ENCODE measurements at places on chromosomes 6 and 20.

GRCh38 chr20:33463332-33464101 lies 20.0 kb upstream of the SNTA1 start:
- no peaks in the 10 kb centered on the region for H3K36me3 ChIP-seq
- H3K27me3 ChIP-seq: no peaks in the 10 kb centered on the region
- no peak overlapping the region for H3K4me3 ChIP-seq
- no peaks in the 10 kb centered on the region for H3K4me1 ChIP-seq
- no peak overlapping the region for H3K27ac ChIP-seq

DNA sequence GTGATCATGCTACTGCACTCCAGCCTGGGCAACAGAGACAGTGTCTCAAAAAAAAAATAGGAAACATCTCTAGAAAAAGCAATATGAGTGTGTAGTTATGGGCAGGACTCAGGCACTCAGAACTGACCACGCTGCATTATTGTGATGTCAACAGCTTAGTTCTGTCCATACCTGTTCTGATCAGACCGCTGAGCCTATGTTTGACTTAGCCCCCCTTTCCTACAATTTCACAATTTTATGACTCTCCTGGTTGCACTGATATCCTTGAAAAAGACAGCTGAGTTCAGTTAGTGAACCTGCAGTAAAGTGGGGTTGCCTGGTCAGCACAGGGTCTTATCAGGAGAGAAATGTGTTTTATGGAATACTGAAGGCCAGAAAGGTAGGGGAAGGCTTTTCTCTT lies 37.8 kb upstream of the PRDM1 start:
- no peaks in the 10 kb centered on the region for H3K27me3 ChIP-seq
- no peak overlapping the region for H3K4me3 ChIP-seq

- no peak overlapping the region for H3K27ac ChIP-seq
- no peak for DNase-seq
- H3K4me1 ChIP-seq: no peaks in the 10 kb centered on the region
- no peaks in the 10 kb centered on the region for H3K27me3 ChIP-seq
- no peak overlapping the region for H3K4me3 ChIP-seq
Observed at GRCh38 chr20:16712511-16712947, 17.3 kb upstream of the SNRPB2 start.

DNA sequence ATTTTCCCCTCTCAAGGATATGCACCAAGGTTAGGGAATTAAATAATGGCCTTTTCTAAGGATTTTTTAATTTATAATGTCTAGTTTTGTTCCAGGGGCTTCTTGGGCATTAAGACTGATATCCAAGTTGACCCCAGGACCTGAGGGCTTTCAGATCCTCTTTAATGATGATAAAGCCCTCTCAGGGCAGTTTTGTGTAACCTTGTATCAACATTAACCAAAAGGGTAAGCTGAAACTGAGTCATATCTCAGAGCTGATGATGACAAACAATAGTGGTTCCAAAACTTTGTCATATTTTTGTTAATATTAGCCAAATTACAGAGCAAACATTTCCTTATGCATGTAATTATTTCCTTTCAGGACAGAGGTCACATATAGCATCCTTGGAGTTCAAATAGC lies 309.4 kb upstream of the MAN1A1 start:
- no peaks in the 10 kb centered on the region for H3K36me3 ChIP-seq
- no peaks in the 10 kb centered on the region for H3K27me3 ChIP-seq
- no peak overlapping the region for H3K27ac ChIP-seq
- DNase-seq: no peak
- H3K4me3 ChIP-seq: no peak overlapping the region

- H3K4me1 ChIP-seq: no peaks in the 10 kb centered on the region
- H3K27me3 ChIP-seq: no peaks in the 10 kb centered on the region
- H3K4me3 ChIP-seq: no peak overlapping the region
- no peak overlapping the region for H3K27ac ChIP-seq
- no peak for DNase-seq
- no peaks in the 10 kb centered on the region for H3K36me3 ChIP-seq
Observed at GRCh38 chr6:119791736-119792135, 442.2 kb upstream of the MAN1A1 start.

DNA sequence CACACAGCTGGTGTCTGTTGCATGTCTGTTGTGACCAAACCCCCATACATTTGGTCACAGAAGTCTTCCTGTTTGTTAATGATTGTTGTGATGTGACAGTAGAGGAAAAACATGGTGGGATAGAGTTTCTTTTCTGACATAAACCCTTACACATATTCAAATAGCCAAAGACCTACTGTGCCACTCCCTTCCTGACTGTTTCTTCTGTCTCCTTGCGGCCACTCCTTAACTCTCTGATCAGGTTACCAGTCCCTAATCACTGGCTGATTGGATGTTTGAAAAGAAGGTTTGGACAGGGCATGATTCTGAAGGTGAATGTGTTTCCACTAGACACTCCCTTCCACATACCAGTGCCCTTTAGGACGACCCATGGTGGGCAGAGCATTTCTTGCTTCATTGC lies 101.2 kb downstream of the SCP2D1 start:
- no peaks in the 10 kb centered on the region for H3K27me3 ChIP-seq
- no peak overlapping the region for H3K4me3 ChIP-seq
- no peak overlapping the region for H3K27ac ChIP-seq
- no peak for DNase-seq
- H3K36me3 ChIP-seq: no peaks in the 10 kb centered on the region
- H3K4me1 ChIP-seq: no peaks in the 10 kb centered on the region

- no peak overlapping the region for H3K27ac ChIP-seq
- H3K36me3 ChIP-seq: no peaks in the 10 kb centered on the region
- H3K4me1 ChIP-seq: no peaks in the 10 kb centered on the region
- DNase-seq: no peak
Observed at GRCh38 chr20:38985603-38986170, 23.5 kb downstream of the DHX35 start.

GRCh38 chr20:46396052-46396740 lies 10.2 kb downstream of the ELMO2 start:
- DNase-seq: no peak
- H3K4me1 ChIP-seq: peaks cover 10% of the 10 kb centered on the region
- H3K36me3 ChIP-seq: no peaks in the 10 kb centered on the region
- H3K4me3 ChIP-seq: no peak overlapping the region
- no peaks in the 10 kb centered on the region for H3K27me3 ChIP-seq

DNA sequence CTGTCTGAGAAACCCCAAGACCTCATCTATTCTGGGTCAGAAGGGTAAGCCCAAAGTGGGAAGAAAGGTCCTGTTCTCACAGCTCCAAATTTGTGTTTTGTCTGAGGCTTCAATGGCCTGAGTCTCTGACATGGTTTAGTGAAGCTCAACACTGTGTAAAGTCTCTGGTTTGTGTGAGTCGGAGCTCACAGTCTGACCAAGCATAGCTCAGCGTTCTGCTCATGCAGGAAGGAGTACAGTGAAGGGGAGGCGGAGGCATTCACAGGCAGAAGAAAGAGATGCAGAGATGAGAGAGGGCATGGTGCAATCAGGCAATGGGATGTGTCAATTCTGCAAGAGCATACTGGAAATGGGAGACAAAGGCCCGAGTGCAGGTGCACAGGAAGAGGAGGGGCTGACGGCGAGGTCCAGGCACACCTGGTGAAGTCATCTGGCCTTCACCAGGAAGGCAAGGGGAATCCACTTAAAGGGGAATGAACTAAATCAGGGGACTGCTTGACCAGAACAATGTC lies 463.0 kb upstream of the AGPAT4 start:
- no peaks in the 10 kb centered on the region for H3K36me3 ChIP-seq
- no peak overlapping the region for H3K4me3 ChIP-seq
- no peaks in the 10 kb centered on the region for H3K27me3 ChIP-seq
- no peak for DNase-seq
- H3K4me1 ChIP-seq: no peaks in the 10 kb centered on the region

GRCh38 chr6:1423578-1423977 lies 34.2 kb downstream of the FOXF2 start:
- H3K27me3 ChIP-seq: peaks cover 13% of the 10 kb centered on the region
- no peak overlapping the region for H3K4me3 ChIP-seq
- no peaks in the 10 kb centered on the region for H3K4me1 ChIP-seq
- no peaks in the 10 kb centered on the region for H3K36me3 ChIP-seq

DNA sequence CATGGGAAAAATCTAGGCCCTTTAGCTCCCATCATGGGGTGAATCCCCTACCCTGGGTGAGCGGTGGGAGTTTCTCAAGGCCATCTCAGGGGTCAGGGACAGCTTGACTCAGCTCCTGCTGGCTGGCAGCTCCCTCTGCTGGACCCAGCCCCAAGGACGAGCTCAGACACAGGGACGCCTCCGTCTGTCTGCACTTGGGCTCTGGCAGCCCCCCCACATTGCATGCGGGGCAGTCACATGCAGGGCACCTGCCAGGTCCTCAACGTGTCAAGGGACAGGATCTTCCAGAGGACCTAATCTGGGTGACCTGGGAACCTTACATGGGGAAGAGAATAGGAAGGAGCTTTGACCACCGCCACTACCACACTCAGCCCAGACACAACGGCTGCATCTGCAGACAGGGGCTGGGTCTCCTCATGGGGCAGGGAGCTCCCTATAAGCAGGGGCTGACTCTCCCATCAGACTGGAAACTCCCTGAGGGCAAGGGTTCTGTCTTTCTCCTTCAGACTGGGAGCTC lies 173.4 kb downstream of the MRPL14 start:
- DNase-seq: no peak
- no peaks in the 10 kb centered on the region for H3K36me3 ChIP-seq
- no peak overlapping the region for H3K27ac ChIP-seq
- H3K4me3 ChIP-seq: no peak overlapping the region

DNA sequence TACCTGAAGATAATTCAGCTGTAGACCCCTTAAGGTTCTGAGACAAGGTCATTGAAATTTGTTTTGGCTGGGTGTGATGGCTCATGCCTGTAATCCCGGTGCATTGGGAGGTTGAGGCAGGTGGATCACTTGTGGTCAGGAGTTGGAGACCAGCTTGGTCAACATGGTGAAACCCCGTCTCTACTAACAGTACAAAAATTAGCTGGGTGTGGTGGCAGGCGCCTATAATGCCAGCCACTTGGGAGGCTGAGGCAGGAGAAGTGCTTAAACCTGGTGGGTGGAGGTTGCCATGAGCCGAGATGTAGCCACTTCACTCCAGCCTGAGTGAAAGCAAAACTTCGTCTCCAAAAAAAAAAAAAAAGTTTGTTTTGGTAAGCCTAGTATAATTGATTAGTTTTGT lies 11.0 kb downstream of the SRSF3 start:
- H3K4me1 ChIP-seq: peaks cover 16% of the 10 kb centered on the region
- no peak for DNase-seq
- no peak overlapping the region for H3K27ac ChIP-seq
- no peak overlapping the region for H3K4me3 ChIP-seq
- H3K36me3 ChIP-seq: peaks cover 13% of the 10 kb centered on the region
- H3K27me3 ChIP-seq: no peaks in the 10 kb centered on the region

GRCh38 chr20:50992733-50993457 lies 30.0 kb downstream of the KCNG1 start:
- no peaks in the 10 kb centered on the region for H3K27me3 ChIP-seq
- H3K4me3 ChIP-seq: no peak overlapping the region
- DNase-seq: no peak
- H3K27ac ChIP-seq: peak overlapping the region; percentile 33
- no peaks in the 10 kb centered on the region for H3K36me3 ChIP-seq

DNA sequence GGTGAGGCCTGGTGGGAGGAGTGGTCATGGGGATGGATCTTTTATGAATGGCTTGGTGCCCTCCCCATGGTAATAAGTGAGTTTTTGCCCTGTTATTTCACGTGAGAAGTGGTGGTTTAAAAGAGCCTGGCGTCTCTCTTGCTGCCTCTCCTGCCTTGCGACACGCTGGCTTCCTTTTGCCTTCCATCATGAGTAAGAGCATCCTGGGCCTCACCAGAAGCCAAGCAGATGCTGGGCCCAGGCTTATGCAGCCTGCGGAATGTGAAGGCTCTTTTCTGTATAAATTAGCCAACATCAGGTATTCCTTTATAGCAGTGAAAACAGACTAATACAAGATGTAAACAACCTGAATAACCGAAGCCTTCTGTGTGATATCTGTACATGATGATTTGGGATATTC lies 27.6 kb downstream of the VTA1 start:
- H3K27me3 ChIP-seq: no peaks in the 10 kb centered on the region
- no peak overlapping the region for H3K27ac ChIP-seq
- H3K4me3 ChIP-seq: no peak overlapping the region
- no peaks in the 10 kb centered on the region for H3K36me3 ChIP-seq
- no peaks in the 10 kb centered on the region for H3K4me1 ChIP-seq
- DNase-seq: no peak

GRCh38 chr20:33092361-33092760 lies 12.9 kb downstream of the BPIFB4 start:
- no peaks in the 10 kb centered on the region for H3K4me1 ChIP-seq
- H3K27ac ChIP-seq: no peak overlapping the region
- no peaks in the 10 kb centered on the region for H3K36me3 ChIP-seq
- no peak for DNase-seq

DNA sequence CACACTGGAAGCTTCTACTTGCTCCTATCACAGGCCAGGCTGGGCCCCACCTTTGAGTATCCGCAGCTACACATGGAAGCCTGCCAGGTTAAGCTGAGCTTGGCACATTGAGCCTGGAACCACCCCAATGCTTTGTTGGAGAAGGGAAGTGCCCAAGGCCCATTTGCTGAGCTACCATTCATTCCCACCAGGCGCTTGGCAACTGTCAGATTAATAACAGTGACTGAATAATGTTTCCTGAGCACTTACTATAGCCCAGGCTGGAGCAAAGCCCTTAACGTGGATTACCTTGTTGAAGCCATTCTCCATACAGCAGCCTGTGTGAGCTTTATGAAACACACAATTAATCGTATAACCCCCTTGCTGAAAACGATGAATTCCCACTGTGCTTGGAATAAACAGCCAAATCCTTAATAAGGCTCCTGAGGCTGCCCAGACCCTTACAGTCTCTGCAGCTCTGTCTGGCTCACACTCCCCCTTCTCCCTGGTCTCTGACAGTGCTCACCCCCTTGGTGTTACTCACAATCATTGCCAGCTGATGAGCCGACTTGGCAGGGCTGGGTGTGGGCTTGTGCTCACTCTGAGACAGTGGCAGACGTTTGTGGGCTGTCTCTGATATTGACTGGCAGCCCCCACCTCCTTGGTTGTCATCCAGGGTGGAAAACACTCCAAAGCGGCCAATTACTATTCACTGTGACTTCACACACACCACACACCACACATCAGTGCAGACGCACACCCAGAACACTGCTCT lies 357.1 kb downstream of the MAFB start:
- no peaks in the 10 kb centered on the region for H3K4me1 ChIP-seq
- H3K4me3 ChIP-seq: no peak overlapping the region
- DNase-seq: peak; percentile 53
- no peaks in the 10 kb centered on the region for H3K36me3 ChIP-seq
- H3K27me3 ChIP-seq: no peaks in the 10 kb centered on the region
- no peak overlapping the region for H3K27ac ChIP-seq

- H3K27ac ChIP-seq: no peak overlapping the region
- H3K27me3 ChIP-seq: no peaks in the 10 kb centered on the region
- no peak for DNase-seq
- H3K36me3 ChIP-seq: no peaks in the 10 kb centered on the region
- H3K4me3 ChIP-seq: no peak overlapping the region
Observed at GRCh38 chr6:157755032-157755745, 67.9 kb upstream of the SNX9 start.

- H3K36me3 ChIP-seq: no peaks in the 10 kb centered on the region
- no peak overlapping the region for H3K27ac ChIP-seq
- H3K4me3 ChIP-seq: no peak overlapping the region
- H3K4me1 ChIP-seq: no peaks in the 10 kb centered on the region
Observed at GRCh38 chr6:115271434-115271833, 789.3 kb downstream of the FRK start.

GRCh38 chr6:108596956-108597355 lies 36.2 kb downstream of the FOXO3 start:
- no peak overlapping the region for H3K4me3 ChIP-seq

- no peaks in the 10 kb centered on the region for H3K4me1 ChIP-seq
- no peak overlapping the region for H3K27ac ChIP-seq
- no peak overlapping the region for H3K4me3 ChIP-seq
- H3K27me3 ChIP-seq: no peaks in the 10 kb centered on the region
- H3K36me3 ChIP-seq: no peaks in the 10 kb centered on the region
Observed at GRCh38 chr6:61745994-61746393, 540.0 kb downstream of the KHDRBS2 start.

All from breast epithelium (tissue), 4 donors.